ENCODE measurements at places on chromosomes 7 and 10. TPM values are rescaled to one million over a fixed set of nuclear protein-coding genes. Genes with fewer than 3 reads are reported as not detected.

DNA sequence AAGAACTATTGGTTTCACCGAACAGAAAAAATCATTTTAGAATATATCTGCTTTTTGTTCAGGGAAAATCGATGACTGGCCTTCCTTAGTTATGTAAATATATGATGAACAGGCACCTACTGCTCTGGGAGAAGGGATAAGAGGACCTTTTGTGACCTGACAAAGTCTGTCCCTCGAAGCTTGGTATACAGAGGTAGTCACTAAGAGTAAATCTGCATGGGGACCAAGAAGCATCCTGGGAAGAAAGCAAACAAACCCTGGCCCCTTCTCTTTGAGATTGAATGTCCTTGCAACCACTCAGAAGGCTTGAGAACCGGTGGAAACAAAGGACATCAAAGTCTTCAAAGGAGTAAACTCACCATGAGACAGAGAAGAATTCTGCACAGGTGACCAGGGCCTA lies 52.3 kb downstream of the SKIDA1 start:
- H3K27me3 ChIP-seq, result peaks cover 5% of the 10 kb centered on the region
- no peak overlapping the region for H3K27ac ChIP-seq
- DNase-seq, result no peak
- no peak overlapping the region for H3K4me3 ChIP-seq

GRCh38 chr7:81693894-81694293 lies 76.0 kb downstream of the HGF start:
- H3K4me3 ChIP-seq, result no peak overlapping the region
- no peaks in the 10 kb centered on the region for H3K27me3 ChIP-seq
- H3K4me1 ChIP-seq, result peaks cover 32% of the 10 kb centered on the region
- H3K36me3 ChIP-seq, result no peaks in the 10 kb centered on the region
- peak; percentile 15 for DNase-seq

DNA sequence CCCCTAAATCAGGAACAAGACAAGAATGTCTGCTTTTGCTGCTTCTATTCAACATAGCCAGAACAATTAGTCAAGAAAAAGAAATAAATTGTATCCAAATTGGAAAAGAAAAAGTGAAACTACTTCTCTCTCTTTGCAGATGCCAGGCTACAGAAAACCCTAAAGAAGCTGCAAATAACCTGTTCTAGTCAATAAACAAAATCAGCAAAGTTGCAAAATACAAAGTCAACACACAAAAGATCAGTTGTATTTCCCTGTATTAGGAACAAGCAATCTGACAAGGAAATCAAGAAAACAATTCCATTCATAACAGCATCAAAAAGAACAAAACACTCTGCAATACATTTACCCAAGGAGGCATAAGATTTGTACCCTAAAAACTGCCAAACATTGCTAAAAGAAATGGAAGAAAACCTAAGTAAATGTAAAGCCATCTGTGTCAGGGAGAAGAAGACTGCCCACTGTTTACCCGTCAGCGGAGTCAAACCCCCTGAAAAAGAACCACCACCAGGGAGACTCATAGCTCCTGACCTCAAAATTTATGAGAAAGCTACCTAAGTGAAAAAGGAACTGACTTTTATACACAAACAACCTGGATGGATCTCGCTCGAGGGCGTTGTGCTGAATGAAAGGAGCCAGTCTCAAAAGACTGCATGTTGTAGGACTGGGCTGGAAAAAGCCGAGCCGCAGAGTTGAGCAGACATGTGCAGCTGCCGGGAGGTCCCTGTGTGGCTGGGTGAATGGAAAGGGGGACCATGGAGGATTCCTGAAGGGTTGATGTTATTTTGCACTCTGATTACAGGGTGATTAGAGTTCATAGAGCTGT lies 263.1 kb downstream of the MAD1L1 start:
- DNase-seq, result no peak
- no peaks in the 10 kb centered on the region for H3K4me1 ChIP-seq
- no peak overlapping the region for H3K27ac ChIP-seq
- no peaks in the 10 kb centered on the region for H3K27me3 ChIP-seq

- no peak for DNase-seq
- H3K4me3 ChIP-seq, result no peak overlapping the region
- peaks cover 11% of the 10 kb centered on the region for H3K27me3 ChIP-seq
Observed at GRCh38 chr7:908159-908581, 31.8 kb downstream of the GET4 start.

- H3K27me3 ChIP-seq, result no peaks in the 10 kb centered on the region
- peak; percentile 58 for DNase-seq
- H3K4me1 ChIP-seq, result peaks cover 73% of the 10 kb centered on the region
- H3K27ac ChIP-seq, result peak overlapping the region; percentile 98
- peak overlapping the region; percentile 60 for H3K4me3 ChIP-seq
- H3K36me3 ChIP-seq, result no peaks in the 10 kb centered on the region
Observed at GRCh38 chr10:71769279-71769823, 4.0 kb downstream of the VSIR start.

DNA sequence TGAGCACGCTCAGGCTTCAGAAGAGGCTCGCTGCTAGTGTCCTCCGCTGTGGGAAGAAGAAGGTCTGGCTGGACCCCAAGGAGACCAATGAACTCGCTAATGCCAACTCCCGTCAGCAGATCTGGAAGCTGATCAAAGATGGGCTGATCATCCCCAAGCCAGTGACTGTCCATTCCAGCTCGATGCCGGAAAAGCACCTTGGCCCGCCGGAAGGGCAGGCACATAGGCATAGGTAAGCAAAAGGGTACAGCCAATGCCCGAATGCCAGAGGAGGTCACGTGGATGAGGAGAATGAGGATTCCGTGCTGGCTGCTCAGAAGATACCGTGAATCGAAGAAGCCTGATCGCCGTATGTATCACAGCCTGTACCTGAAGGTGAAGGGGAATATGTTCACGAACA lies 5.7 kb upstream of the PPP2R2D start:
- H3K27me3 ChIP-seq, result peaks cover 40% of the 10 kb centered on the region
- DNase-seq, result no peak
- H3K4me3 ChIP-seq, result no peak overlapping the region
- H3K27ac ChIP-seq, result no peak overlapping the region
- no peaks in the 10 kb centered on the region for H3K36me3 ChIP-seq
- no peaks in the 10 kb centered on the region for H3K4me1 ChIP-seq

HMX2 gene
- not detected for total RNA-seq

WNT2 gene
- 1.3 TPM for total RNA-seq

PPP1R3C gene
- total RNA-seq, result 238 TPM

All from GM23248 (cell line).